Sigmoid colon (tissue), 7 donors: ENCODE measurements at places on chromosomes 11 and 22. TPM values are rescaled to one million over a fixed set of nuclear protein-coding genes. Genes with fewer than 3 reads are reported as not detected.

- no peak for DNase-seq
Measured at GRCh38 chr11:126740846-126741245, 259.7 kb downstream of the KIRREL3 start.

Gene CRACR2B
- total RNA-seq = 9.5 TPM

- peak; percentile 26 for DNase-seq
Measured at GRCh38 chr22:19554834-19555404, 30.7 kb upstream of the CLDN5 start.

Gene KDM4D
- not detected for total RNA-seq

- DNase-seq = peak; percentile 98
Measured at GRCh38 chr22:37545703-37546436, 14.4 kb upstream of the CDC42EP1 start.

DNA sequence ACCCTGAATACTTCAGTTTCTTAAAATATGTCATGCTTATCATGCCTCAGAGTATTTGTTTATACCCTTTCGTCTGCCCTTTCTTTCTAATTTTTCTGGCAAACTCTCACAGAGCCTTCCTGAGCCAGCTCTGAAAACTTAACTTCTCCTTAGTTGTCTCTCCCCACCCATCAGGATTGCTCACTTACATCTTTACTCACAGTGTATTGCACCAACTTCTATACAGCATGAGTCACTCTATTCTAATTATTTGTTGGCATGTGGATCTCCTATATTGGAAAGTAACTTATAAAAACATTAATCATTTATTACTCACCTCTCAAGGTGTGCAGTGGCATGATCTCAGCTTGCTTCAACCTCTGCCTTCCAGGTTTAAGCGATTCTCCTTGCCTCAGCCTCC is 114.9 kb downstream of the FANCF start:
- DNase-seq = no peak

Gene KRTAP5-9
- total RNA-seq = 0.66 TPM

Gene IGF2
- 17.5 TPM for total RNA-seq

- DNase-seq = no peak
Measured at GRCh38 chr22:48153726-48154125, 1391.3 kb downstream of the TBC1D22A start.

Gene GAL
- total RNA-seq = 11.8 TPM

Gene COA4
- total RNA-seq = 66.0 TPM

DNA sequence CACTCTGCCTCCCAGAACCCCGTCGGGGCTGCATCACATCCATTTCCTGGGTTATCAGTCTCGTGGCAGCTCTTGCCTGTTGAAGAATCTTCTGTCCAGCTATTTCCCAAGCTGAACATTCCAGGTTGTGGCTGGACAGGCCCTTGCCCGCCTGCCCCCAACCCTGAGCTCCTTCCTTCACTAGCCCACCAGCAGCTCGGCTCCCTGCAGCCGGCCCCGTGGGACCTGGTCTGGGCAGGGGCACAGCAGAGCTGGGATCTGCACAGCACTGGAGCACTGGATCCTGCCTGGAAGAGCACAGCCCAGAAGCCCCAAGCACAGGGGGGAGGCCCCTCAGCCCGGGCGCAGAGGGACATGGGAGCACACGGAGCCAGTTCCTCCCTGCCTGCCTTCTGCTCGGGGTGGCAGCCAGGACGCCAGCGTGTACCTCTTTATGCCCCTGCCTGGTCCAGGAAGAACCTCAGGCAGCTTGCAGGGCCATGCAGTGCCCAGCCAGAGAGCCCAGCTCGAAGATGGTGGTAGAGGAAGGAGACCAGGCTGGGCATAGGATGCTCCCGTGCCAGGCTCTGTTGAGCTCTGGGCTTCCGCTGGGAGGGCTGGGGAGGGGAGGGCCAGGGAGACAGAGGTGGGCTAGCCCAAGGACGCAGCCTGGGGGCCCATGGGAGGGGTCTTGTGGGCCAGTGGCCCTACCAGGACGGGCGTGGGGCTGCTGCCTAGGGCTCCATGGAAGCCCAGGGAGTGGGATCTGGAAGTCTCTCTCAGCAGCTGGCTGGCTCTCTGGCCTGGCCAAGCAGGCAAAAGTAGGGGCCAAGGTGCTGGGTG is 16.6 kb upstream of the GNB1L start:
- DNase-seq = peak; percentile 55

Gene A4GALT
- total RNA-seq = 26.8 TPM

Gene SCGB1A1
- total RNA-seq = not detected

Gene TREH
- total RNA-seq = not detected

GRCh38 chr11:1728931-1729691 is 21.3 kb downstream of the IFITM10 start:
- no peak for DNase-seq

GRCh38 chr11:63791495-63792167 is 21.6 kb upstream of the SPINDOC start:
- no peak for DNase-seq

DNA sequence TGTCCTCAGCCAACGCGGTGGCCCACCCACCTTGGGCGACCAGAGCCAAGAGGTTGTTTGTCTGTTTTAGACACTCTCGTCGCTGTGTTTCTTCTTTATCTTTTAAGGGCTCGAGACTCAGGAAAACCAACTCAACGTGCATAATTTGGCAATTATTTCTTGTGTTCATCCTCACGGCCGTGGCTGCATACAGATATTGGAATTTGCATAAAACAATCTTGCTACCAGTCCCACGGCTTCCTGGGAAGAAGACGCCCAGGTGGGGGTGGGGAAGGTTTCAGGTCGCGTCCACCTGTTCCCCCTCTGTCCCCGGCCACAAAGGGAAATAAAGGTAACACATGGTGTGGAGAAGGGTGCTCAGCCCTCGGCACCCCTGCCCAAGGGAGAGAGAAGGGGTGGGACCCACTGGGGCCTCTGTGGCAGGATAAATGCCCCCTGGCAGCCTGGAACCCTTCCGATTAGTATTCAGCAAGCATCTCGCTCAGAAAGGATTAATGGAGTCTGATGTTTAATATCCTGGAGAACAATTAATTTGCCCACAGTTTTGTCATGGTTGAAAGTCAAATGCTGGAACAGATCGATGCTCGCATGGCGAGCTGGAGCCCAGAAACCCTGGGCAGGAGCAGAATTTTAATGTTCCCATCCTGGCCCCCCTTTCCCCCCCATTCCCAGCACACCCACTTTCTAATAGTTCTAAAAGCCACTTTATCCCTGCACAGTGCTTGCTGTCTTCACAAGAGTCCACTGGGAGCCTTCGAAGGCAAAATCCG is 359.7 kb downstream of the MN1 start:
- DNase-seq = no peak

- DNase-seq = no peak
Measured at GRCh38 chr11:78446210-78446609, 28.6 kb upstream of the GAB2 start.

Gene ALDH3B1
- 9.4 TPM for total RNA-seq

DNA sequence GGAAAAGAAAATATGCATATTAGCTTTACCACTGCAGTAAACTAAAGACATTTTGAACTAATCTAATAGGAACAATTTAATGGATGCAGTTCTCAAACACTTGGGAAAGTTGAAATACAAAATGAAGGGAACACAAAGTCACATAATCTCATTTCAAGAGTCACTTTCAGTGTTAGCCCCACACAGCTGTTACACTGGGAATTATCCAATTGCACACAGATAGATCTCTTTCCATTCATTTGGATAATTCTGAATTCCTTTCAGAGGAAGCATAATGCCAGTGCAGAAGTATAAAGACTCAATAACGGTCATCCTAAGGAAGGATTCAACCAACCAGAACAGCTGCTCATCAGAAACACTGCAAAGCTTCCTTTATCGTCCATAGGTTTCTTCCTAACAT is 173.3 kb downstream of the GRIA4 start:
- DNase-seq = no peak

- peak; percentile 98 for DNase-seq
Measured at GRCh38 chr11:69008737-69009440, 4.2 kb downstream of the MRGPRF start.

Gene SLC1A2
- 0.14 TPM for total RNA-seq

DNA sequence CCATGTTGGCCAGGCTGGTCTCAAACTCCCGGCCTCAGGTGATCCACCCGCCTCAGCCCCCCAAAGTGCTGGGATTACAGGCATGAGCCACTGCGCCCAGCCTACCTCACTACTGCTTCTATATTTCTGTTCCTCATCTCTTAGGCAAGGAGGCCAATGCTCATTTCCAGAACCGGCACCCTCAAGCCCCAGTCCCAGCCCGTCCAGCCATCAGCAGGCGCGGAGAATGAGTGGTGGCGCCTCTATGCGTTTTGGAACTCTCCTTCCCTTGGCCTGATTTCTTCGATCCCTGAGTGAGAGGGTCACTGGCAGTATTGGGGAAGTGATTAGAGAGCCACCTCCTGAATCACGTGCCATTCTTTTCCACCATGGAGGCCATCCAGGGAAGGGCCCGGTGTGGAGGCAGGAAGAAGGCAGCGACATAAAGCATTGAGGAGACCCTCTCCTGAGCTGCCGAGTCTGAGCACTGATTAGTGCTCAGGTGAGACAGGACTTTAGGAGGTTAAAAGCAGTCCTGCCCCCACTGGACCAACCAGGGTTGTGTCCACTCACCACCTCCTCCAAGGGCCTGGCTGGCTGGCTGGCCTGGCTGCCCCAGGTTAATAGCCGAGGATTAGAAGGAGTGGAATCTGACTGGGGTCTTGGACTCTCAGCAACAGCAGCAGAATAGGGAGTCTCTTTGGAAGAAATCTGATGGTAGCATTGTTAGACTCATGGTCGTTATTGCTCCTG is 8.7 kb downstream of the GRIK4 start:
- peak; percentile 27 for DNase-seq

- DNase-seq = no peak
Measured at GRCh38 chr11:29782447-29782846, 234.4 kb downstream of the KCNA4 start.

GRCh38 chr11:130423541-130424142 is 4.8 kb downstream of the ADAMTS8 start:
- no peak for DNase-seq

DNA sequence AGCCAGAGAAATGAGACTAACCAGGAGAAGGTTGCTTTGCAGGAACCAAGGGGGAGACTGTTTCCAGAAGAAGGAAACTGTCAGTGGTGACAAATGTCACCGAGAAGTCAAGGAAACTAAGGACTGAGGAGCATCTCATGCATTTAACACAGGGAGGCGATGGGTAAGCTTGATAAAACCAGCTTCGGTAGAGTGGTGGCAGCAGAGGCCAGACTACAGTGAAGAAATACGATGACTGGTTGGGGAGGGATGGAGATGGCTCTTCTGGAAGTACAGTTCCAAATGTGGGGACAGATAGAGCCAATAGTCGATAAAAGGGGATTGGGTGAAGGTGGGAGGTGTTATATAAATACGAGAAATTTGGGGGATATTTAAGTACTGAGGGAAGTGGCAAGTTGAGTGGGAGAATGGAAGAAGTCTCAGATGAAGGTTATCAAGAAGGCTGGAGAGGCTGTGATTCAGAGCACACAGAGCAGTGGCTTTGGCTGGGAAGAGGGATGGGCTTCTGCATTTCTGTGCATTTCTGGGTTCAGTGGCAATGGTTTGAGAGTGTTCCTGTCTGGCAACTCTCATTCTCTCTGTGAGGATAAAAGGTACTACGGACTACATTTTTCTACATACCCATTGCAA is 29.2 kb downstream of the SC5D start:
- no peak for DNase-seq

GRCh38 chr11:86458294-86459001 is 83.8 kb downstream of the CCDC81 start:
- DNase-seq = no peak
